ENCODE measurements at places on chromosomes 1 and 21.
A peak's percentile ranks its signal among the peaks of the same experiment; 100 is the strongest.

- DNase-seq = no peak
Measured at GRCh38 chr1:198467907-198468306, 72.6 kb downstream of the ATP6V1G3 start.

DNA sequence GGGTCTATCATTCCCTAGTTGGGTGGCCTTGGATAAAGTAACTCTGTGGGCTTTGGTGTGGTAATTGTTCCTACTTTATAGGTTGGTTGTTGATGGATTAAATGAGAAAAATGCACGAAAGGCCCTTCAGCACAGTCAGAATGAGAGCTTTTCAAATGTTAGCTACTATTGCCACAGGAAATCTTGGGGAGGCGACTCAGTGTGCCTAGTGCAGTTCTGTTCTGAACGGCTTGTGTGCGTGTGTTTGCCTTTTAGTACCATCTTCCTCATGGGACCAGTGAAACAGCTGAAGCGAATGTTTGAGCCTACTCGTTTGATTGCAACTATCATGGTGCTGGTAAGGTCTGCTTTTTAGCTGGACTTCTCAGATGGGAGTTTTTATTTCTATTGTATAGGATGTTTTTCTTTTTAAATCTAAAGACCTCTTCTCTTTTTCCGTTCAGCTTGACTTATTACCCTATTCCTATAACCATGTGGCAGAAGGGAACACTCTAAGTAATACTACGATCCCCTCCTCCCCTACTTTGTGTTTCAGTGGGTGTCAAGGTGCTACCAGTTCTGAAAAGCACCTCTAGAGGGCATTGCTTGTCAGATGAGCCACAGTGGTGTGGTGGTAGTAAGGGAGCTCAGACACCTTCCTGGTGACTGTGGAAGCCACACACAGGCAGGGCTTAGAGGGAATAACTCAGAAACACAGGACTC, 9.2 kb downstream of the SFT2D2 start:
- peak; percentile 70 for DNase-seq

- no peak for DNase-seq
Measured at GRCh38 chr1:28358716-28359115, 10.8 kb upstream of the PHACTR4 start.

DNA sequence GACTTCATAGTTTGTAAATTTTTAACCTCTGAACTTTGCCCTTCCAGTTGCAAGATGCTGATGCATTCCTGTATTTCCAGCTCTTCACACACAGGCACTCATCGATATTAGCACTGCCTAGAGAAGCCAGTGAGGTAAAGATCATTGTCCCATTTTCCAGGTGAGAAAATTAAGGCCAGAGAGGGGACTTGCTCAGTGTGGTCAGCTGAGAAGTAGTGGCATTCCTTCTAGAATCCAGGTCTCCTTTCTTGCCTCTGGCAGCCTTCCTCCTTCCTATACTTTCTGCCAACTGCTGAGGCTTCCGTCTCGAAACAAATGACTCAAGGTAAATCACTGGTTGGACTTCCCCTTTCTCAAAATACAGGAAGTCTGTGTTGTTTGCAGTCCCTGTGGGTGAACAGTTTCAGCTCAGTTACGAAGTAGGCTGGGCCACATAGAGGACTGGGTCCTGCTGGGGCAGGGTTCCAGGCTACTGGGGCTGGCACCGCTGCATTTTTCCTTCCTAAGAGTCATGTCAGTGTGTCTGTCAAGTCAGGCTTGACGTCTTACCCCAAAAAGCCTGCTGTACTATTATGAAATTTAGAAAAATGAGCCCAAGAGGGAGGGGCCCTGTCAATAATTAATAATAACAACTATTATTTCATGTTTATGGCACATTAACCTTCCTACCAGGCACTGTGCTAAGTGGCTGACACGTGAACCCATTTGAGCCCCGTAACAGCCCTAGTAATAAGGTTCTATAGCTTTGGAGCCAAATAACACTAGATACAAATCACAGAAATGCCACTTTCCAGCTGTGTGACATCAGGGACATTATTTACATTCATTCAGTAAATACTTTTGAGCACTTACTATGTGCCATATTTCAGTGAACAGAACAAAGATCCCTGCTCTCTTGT, 16.6 kb upstream of the RNF19B start:
- peak; percentile 82 for DNase-seq

DNA sequence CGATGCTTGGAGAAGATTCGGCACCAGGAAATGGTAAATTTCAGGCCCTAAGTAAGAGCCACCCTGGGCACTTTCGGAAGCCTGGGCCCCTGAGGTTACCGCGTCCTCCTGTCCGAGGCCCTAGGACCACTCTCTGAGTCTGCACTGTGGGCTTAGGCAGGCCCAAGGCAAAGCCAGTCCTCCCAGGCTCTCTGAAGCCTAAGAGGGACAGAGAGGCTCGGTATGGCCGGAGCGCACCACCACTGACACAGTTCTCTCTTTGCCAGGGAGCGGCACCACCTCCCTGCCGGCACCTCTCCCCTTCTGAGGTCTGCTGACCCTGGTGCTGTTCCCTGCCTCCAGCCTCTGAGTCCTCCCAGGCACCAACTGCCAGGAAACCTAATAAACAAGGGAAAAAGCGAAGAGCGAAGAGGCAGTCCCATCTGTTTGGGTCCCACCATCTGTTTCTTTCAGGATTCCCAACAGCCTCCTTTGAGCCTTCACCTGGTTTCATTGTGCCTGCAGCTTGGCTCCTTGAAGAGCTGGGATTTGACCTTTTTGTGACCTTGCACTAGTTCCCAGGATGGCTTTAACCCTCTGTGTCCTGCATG, 57.7 kb downstream of the VWA5B1 start:
- DNase-seq = no peak

GRCh38 chr1:150182247-150182646, 32.5 kb downstream of the PLEKHO1 start:
- no peak for DNase-seq

All from germinal center (tissue), 1 donor.